ENCODE measurements at places on chromosomes 7 and 10. TPM values are rescaled to one million over a fixed set of nuclear protein-coding genes. Genes with fewer than 3 reads are reported as not detected.

Gene MASTL
- polyA plus RNA-seq, result 5.2 TPM

Gene ZNF25
- polyA plus RNA-seq, result 13.1 TPM

Gene ANLN
- 2.3 TPM for polyA plus RNA-seq

Gene CFTR
- 3.1 TPM for polyA plus RNA-seq

Gene POP7
- polyA plus RNA-seq, result 29.6 TPM

Gene ZNF22
- 12.4 TPM for polyA plus RNA-seq

Gene GIMAP7
- 19.0 TPM for polyA plus RNA-seq

Gene CAV1
- polyA plus RNA-seq, result 229 TPM

Gene AP4M1
- 8.1 TPM for polyA plus RNA-seq

Gene PRSS1
- 19.9 TPM for polyA plus RNA-seq
